ENCODE measurements at places on chromosomes 16 and 17. TPM values are rescaled to one million over a fixed set of nuclear protein-coding genes. Genes with fewer than 3 reads are reported as not detected.

- DNase-seq: no peak
Measured at GRCh38 chr16:23500212-23500861, 10.0 kb downstream of the GGA2 start.

- no peak for DNase-seq
Measured at GRCh38 chr17:38743556-38744171, 4.5 kb downstream of the PCGF2 start.

DNA sequence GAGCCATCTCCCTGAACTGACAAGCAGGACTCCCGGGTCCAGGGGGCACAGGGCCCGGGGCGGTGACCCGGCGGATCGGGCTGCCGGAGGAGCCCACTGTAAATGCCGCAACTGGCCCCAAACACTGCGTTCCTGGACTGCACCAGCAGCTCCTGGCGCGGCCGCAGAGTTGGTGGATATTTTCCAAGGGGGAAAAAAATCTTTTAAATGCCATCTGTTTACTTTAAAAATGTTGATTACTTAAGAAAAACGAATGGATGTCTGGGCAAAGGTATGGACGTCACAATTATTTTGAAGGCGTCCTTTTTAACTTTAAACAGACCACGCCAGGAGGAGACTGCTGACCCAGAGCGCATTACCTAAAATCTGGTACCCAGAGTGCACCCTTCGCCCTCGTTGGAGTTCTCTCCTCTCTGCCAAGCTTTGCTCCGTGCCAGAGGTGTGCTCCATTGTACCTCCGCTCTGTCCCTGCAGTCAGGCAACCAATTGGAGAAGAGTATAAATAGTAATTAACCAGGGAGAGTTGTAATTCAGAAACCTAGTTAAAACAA lies 3.4 kb downstream of the HS3ST3B1 start:
- DNase-seq: no peak

DNA sequence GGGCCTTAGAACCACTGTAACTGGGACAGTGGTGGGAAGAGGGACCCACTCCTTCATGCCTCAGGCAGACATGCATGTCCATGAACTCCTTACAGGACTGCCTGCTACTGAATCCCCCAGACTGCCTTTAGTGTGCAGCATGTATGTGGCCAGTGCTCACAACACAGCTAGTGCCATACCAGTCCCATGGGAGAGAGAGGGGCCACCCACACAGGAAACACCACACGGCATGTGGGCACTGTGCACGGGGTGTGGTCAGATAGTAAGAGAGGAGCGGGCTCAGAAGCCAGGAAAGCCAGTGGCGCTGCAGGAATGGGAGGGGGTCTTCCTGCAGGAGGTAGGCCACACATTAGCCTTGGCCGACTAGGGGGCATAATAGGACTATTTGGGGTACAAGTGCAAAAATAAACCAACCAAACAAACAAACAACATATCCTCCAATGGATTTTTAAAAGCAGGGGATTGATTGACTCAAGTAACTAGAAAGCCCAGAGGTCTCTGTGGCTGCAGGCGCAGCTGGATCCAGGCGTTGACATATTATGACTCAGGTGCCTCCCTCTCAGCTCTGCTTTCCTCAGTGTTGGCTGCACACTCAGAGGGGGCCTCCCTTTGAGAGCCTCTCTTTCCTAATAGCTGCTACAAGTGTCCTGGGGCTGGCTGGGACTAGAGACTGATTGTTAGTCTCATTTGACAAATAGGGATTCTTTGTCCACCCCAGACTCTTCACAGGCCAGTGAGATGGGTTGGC lies 104.4 kb downstream of the AMFR start:
- no peak for DNase-seq

DNA sequence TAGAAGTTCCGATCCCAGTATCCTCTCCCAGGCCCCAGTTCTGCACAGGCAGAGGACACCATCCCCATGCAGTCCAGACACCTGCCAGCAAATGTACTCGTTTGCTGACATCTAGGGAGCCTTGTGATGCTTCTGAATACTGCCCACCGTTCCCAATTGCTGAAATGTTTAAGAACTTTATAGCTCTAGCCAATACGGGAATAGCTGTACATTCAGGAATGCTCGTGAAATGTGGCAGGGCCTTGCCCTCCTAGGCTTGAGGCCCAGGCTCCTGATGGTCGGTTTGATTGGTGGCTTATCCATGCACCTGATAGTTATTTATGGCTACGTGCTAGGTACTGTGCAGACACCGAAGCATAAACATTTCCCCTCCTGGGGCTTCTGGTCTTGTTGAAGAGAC lies 255.5 kb downstream of the PRKCA start:
- no peak for DNase-seq

- no peak for DNase-seq
Measured at GRCh38 chr16:76428858-76429257, 151.7 kb downstream of the CNTNAP4 start.

GRCh38 chr17:72788950-72789585 lies 303.4 kb downstream of the SLC39A11 start:
- DNase-seq: no peak

DNA sequence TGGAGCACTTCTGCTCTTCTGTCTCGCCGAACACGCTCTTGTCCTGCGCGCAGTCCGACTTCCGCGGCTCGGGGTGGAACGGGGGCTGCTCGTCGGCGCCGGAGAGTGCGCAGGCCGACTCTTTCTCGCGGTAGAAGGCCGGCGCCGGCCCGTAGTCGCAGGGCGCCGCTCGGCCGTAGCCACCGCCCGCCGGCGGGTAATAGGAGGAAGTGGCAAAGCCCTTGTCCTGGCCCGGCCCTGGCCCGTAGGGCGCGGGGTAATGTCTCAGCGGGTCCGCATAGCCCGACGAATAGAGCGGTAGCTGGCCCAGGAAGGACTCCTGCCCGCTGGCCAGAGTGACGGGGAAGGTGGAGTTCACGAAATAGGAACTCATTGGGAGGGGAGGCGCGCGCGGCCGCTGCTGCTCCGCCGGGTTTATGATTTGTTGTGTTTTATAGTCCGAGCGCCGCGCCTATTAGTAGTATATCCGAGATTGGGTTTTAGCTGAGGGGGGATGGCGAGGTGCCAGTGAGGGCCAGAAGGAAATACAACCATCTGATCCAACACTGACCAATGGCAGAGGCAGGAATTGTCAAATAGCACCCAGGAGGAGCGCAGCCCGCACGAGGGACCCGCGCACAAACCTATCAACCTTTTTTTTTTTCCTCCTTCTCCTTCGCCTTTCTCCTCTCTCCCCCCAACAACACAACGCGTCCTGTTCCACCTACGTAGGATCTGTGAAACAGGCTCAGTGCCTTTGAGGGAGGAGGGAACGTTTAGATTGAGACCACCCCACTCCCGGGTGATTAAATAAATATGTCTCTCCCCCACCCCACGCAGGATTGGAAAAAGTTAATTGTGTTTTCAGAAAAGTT lies 4.4 kb upstream of the HOXB5 start:
- DNase-seq: peak; percentile 37

GRCh38 chr17:65278050-65278819 lies 141.1 kb downstream of the RGS9 start:
- DNase-seq: peak; percentile 46

GRCh38 chr17:56983366-56983765 lies 5.4 kb downstream of the SCPEP1 start:
- no peak for DNase-seq

GRCh38 chr17:74493331-74493833 lies 26.9 kb downstream of the CD300A start:
- peak; percentile 85 for DNase-seq

GRCh38 chr17:43816336-43817320 lies 16.3 kb downstream of the MPP3 start:
- DNase-seq: no peak

The CPHXL2 gene
- not detected for total RNA-seq

The PYDC1 gene
- not detected for total RNA-seq

The HOXB5 gene
- not detected for total RNA-seq

The CHST5 gene
- total RNA-seq: not detected

The C1QTNF8 gene
- total RNA-seq: not detected

All from natural killer cell (primary cell).